MG63 (cell line): ENCODE measurements at places on chromosomes 13 and 19. TPM values are rescaled to one million over a fixed set of nuclear protein-coding genes. Genes with fewer than 3 reads are reported as not detected.

GRCh38 chr13:44972956-44973581 is 16.2 kb downstream of the NUFIP1 start:
- DNase-seq = no peak

DNA sequence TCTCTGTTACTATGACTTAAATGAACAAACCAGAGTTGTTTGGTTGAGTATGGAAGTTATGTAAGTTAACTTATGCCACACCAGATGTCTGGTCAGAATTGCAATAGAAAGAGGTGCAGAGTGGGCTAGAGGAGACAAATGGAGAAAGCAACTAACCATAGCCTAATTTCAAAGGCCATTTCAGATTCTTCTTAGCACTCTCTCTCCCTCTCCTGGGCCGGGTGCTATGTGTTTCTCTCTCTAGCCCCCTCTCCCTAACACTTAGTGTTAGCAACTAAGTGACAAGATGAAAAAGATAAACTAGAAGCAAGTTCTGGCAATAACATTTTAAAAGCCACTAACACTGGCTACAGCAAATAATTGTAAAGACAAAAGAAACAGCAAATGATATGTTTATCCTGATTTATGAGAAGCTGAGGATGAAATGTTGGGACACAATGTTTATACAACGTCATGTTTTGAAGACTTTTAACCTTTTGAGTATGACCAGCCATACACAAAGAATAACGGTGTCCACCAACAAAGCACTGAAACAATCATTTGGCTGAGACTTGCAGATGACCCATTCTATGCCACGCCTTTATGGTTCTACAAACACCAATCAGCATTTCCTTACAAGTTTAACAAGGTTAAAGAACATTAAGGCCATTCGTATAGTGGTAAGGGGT is 18.6 kb downstream of the SERPINE3 start:
- no peak for DNase-seq

The RFPL4AL1 gene
- total RNA-seq = not detected in 2 replicates

GRCh38 chr13:65112531-65112941 is 2117.6 kb downstream of the PCDH9 start:
- no peak for DNase-seq

DNA sequence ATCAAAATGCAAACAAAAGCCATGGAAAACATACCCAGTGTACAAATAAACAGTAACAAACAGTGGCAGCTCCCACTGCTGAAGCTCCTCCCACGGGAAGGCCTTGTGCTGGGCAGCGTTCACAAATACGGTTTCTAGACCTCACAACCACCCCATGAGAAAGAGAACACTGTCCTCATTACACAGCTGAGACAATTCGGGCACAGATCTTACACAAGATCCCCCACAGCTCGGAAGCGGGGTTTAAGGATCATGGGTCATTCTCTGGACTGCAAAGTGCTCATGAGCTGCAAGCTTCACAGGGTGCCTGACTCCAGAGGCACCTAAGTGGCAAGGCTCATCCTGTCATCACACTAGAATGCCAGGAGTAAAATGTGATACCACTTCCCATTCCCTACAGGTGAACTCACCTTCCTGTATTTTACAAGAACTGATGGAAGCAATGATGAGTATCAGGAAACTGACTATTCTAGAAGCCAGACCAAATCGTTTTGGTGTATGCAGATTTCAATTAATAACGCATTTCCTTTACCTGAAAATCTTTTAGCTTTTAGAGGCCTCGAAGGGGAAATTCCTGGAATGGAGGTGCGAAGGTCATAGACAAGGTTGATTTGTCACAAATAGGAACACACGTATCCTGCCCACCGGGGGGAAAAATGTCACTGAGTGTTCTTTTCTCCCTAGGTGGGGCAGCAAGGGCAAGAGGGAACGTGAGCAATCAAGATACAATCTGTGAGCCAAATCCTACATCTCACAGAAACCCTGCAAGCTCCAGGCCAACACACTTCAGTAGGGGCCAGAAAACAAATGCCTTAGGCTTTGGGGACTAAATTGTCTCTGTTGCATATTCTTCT is 41.2 kb downstream of the STK24 start:
- no peak for DNase-seq

GRCh38 chr19:15448778-15449619 is 757 bp downstream of the WIZ start:
- DNase-seq = no peak

GRCh38 chr13:78430166-78430791 is 173.1 kb downstream of the POU4F1 start:
- DNase-seq = no peak

DNA sequence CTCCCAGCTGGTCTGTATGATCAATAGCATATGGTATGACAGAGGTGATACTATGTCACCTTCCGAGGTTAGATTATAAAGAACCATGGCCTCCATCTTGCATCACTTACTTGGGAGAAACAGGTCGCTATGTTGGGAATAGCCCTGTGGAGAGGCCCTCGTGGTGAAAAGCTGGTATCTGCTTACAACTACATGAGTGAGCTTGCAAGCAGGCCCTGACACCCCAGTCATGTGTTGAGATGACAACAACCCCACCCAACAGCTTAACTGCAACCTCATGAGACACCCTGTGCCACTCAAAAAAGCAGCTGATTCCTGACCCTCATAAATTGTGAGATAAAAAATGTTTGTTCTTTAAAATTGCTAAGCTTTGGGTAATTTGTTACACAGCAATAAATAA is 18.8 kb downstream of the MTRF1 start:
- no peak for DNase-seq

- peak; percentile 76 for DNase-seq
These were observed 41.4 kb upstream of the SERP2 start for GRCh38 chr13:44331912-44332851.

DNA sequence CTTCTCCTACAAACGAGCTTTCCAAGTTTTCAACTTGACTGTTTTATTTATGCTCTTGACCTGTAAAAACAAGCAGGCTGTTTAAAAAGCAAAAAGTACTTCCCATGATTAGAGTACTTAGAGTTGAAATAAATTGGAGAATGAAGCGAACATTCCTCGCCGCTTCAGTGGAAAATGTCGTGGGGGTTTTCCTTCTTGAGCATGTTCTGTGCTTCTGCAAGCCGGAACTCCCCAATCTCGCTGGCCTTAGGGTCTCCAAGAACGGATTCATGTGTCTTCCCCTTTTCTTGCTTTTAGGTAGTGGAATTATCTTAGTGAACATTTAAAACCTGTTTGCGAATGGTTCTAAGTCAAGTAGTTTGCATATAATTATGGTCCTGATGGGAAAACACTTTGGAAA is 103.6 kb upstream of the ZNF536 start:
- no peak for DNase-seq

The PCP2 gene
- not detected in 2 replicates for total RNA-seq

GRCh38 chr19:13154241-13154778 is 4.1 kb downstream of the IER2 start:
- DNase-seq = peak; percentile 99

DNA sequence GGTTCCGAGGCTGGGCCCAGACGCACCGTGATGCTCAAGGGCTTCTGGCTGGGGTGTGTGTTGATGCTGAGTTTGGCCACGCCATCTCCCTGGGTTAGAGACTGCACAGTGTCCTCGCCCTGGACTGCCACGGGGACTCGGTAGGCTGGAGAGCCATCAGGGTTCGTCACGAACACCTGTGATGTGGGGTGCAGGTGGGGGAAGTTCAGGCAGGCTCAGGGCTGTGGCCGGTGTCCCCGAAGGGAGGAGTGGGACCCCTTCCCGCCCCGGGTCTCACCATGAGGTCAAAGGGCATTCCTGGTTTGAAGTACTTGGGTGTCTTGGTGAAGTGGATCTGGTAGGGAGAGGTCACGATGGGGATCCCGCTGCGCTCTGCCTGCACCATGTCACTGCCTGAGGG is 8.2 kb downstream of the C3 start:
- DNase-seq = no peak

DNA sequence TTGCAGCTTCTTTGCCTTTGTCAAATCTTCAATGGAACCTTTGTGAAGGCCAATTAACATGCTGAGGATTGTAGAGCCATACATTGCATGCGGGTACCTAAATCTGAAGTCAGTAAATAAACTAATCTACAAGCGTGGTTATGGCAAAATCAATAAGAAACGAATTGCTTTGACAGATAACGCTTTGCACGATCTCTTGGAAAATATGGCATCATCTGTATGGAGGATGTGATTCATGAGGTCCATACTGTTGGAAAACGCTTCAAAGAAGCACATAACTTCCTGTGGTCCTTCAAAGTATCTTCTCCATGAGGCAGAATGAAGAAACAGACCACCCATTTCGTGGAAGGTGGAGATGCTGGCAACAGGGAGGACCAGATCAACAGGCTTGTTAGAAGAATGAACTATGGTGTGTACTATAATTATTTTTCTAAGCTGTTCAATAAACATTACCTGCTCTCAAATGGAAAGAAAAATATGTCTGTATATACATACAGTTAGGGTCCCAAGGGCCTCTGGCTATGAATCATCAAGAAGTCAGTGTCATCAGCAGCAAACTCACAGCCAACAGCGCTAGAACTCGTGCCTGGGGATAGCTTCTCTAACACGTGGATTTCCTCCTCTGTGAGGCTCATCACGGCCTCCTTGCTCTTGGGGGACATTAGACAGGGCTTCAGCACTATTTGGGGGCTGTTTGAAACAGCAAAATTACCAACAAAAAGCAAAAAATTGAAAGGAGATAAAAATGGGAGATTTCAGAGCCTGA is 2.9 kb upstream of the CD70 start:
- DNase-seq = peak; percentile 7

- no peak for DNase-seq
These were observed 302.6 kb downstream of the COG6 start for GRCh38 chr13:39957868-39958677.

- no peak for DNase-seq
These were observed 41.0 kb upstream of the TMTC4 start for GRCh38 chr13:100715604-100716003.

GRCh38 chr13:78147905-78148304 is 229.3 kb upstream of the EDNRB start:
- no peak for DNase-seq

- peak; percentile 54 for DNase-seq
These were observed 17.2 kb downstream of the RASA3 start for GRCh38 chr13:114115191-114115671.

GRCh38 chr19:15263361-15263985 is 31.2 kb upstream of the EPHX3 start:
- no peak for DNase-seq

DNA sequence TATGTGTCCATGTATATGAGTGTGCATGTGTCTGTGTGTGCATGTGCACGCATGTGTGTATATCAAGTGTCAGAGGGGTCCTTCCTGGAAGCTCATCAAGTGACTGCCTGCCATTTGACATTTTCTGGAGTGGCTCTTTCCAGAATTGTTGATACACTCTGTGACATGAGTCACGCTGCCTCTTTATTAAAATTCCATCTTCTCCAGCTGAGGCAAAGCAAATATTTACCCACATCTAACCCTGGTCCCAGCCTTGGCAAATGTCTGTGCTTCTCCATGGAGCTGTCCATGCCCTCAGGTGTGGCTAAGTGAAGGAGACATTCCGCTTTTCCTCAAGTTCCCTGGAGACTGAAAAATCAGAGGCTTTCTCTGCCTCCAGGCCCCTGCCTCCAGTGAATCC is 88.2 kb upstream of the MBNL2 start:
- no peak for DNase-seq

- DNase-seq = no peak
These were observed 6.4 kb upstream of the EFNB2 start for GRCh38 chr13:106541826-106542225.

- no peak for DNase-seq
These were observed 7.3 kb downstream of the LRRC8E start for GRCh38 chr19:7895565-7895964.

- DNase-seq = no peak
These were observed 1043.2 kb downstream of the EFNB2 start for GRCh38 chr13:105492216-105492615.

DNA sequence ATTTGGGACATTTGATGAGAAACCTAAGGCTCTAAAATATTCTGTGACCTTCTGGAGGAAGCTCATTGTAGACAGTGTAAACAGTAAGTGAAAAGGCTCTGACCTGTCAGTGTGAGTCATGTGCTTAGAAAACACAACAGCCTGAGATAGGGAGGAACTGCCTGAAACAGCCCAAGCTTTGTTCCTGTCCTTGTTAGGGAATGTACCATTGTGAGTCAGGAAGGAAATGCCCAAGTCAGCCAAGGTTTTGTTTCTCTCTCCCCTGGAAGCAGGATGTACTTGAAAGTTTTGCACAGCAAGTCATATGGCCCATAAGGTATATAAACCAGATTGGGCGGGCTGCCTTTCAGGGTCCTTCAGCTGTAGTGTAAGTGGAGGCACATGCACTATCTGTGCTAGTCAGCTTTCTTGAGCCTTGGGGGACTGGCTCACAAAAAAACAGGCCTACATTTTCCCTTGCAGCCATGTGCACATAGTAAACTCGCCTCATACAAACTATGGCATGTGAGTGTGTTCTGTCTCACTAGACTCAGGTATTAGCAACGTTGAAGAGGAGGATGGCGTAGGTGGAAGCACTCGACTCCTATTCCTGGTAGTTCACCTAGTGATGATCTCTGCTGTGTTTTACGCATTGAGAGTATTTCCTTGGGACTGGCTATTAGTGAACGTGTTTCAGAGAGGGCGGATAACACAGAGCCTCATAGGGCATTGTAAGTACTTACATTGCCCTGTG is 141.2 kb upstream of the KLHL1 start:
- no peak for DNase-seq

GRCh38 chr13:74171641-74172040 is 37.4 kb upstream of the KLF12 start:
- no peak for DNase-seq

DNA sequence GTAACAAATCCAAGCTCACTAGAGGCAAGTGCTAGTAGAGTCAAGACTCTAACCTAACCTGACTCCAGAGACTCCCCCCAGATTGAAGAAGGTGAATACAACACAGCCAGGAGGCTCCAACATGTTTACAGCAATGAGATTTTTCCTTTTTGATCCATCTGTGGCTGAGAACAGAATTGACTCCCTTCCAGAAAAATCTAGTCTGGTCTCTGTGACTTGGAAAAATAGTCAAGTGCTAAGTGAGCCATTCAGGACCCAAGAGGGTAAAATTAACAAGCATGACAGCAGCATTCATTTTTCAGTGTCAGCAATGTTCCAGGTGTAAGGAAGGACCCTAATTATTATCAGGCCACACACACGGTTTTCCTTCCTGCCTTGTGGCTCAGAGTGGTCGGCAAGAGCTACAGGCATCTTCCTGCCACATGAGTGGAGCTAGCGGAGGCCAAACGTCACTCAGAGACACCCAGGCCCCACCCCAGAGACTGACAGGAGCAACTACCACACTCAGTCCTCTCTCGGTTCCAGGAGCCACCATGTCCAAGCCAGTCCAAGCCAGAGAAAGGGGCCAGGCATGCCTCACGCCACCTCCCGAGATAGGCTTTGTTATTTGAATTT is 395.1 kb downstream of the FOXO1 start:
- DNase-seq = peak; percentile 16

- no peak for DNase-seq
These were observed 765.4 kb upstream of the SPRY2 start for GRCh38 chr13:81106348-81106747.

DNA sequence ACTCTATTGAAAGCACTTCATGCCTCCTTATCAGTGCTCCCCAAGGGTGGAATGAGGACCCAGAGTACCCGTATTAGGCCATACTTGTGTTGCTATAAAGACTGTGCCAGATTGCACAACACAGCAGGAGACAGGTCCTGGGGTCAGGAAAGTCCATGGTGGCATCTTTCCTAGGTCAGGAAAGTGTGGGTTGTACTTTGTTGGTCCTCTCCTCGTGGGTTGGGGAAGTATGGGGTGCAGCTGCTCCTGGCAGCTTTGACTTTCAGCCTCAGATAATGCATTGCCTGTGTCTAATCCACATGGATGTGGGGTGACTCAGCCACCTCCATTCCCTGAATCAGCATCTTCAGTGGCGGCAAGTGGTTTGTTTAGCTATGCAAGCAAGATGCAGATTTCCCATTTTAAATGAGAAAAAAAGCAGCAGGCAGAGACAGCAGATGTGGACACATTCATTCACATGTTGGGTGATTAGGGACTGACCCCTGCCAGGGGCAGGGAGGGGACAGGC is 8.4 kb upstream of the CYP2B6 start:
- peak; percentile 8 for DNase-seq
